ENCODE measurements at places on chromosomes 7 and 10.
A peak's percentile ranks its signal among the peaks of the same experiment; 100 is the strongest.

GRCh38 chr7:101728128-101728527 lies 89.3 kb upstream of the CUX1 start:
- H3K4me1 ChIP-seq = no peaks in the 10 kb centered on the region
- DNase-seq = no peak
- H3K27ac ChIP-seq = peak overlapping the region; percentile 20

DNA sequence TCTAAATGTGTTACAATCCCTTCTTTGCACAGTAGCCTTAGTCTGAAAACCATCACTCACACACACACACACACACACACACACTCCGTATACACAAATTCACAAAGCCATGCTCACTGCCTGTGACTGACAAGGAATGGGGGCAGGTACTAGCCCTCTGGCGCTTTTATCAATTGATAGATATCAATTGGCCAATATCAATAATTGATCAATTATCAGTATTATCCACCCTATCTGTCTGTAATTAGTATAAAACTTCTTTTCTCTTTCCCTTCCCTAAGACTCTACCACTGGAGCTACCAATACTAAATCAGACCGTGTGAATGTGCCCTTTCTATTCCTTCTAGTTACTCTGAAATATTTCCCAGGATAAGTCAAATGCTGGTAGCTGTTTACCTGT lies 2.1 kb downstream of the DENND11 start:
- no peaks in the 10 kb centered on the region for H3K36me3 ChIP-seq
- H3K27ac ChIP-seq = no peak overlapping the region
- peaks cover 34% of the 10 kb centered on the region for H3K4me1 ChIP-seq
- DNase-seq = no peak

DNA sequence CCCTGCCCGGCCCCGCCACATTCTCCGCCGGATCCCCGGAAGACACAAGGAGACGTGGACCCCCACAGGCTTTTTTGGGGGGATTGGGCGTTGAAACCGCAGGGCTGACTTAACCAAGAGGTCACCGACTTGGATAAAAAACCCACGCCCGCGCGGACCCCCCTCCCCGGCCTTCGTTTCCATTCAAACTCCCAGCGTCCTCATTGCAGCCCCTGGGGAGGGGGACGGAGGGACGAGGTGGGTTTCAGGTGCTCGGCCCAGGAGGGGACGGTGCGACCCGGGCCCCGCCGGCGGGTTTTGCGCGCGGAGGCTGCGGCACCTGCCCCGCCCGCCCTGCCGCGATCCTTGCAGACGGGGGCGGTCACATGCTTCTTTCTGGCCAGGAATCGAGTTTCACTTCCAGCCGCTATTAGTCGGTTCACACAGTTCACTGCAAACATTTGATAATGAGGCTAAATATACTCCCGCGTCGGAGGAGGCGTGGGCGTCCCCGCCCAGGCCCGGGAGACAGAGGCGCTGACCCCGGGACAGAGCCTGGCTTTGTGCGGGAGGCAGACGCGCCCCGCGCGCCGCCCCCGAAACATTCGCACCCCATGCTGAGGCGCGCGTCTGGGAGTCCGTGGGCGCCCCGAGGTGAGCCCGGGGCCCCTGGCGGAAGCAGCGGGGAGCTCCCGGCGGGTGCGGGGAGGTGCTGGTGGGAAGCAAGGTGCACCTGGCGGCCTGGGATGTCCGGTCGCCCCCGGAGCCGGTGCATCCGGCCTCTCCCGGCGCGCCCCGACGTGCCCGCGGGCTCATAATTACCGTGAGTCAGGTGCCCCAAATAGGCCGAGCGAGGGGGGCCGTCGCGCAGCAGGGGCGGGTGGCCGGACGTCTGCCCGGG lies 2.7 kb upstream of the PDGFA start:
- no peak overlapping the region for H3K27ac ChIP-seq
- H3K4me1 ChIP-seq = peaks cover 12% of the 10 kb centered on the region
- H3K4me3 ChIP-seq = peak overlapping the region; percentile 37
- DNase-seq = no peak
- H3K36me3 ChIP-seq = no peaks in the 10 kb centered on the region
- peaks cover 20% of the 10 kb centered on the region for H3K27me3 ChIP-seq

GRCh38 chr7:37062560-37062859 lies 338.2 kb upstream of the AOAH start:
- no peaks in the 10 kb centered on the region for H3K27me3 ChIP-seq
- H3K36me3 ChIP-seq = no peaks in the 10 kb centered on the region
- no peak overlapping the region for H3K4me3 ChIP-seq
- H3K4me1 ChIP-seq = no peaks in the 10 kb centered on the region
- no peak for DNase-seq

DNA sequence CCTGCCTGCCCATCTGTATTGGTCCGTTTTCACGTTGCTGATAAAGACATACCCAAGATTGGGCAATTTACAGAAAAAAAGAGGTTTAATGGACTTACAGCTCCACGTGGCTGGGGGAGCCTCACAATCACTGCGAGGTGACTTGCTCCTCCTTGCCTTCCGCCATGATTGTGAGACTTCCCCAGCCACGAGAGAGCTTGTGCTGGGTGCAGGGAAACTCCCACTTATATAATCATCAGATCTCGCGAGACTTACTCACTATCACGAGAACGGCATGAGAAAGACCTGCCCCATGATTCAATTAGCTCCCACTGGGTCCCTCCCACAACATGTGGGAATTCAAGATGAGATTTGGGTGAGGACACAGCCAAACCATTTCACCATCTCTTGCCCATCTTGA lies 111.8 kb downstream of the MYL10 start:
- H3K4me3 ChIP-seq = no peak overlapping the region
- H3K36me3 ChIP-seq = no peaks in the 10 kb centered on the region
- no peaks in the 10 kb centered on the region for H3K27me3 ChIP-seq
- no peak overlapping the region for H3K27ac ChIP-seq

DNA sequence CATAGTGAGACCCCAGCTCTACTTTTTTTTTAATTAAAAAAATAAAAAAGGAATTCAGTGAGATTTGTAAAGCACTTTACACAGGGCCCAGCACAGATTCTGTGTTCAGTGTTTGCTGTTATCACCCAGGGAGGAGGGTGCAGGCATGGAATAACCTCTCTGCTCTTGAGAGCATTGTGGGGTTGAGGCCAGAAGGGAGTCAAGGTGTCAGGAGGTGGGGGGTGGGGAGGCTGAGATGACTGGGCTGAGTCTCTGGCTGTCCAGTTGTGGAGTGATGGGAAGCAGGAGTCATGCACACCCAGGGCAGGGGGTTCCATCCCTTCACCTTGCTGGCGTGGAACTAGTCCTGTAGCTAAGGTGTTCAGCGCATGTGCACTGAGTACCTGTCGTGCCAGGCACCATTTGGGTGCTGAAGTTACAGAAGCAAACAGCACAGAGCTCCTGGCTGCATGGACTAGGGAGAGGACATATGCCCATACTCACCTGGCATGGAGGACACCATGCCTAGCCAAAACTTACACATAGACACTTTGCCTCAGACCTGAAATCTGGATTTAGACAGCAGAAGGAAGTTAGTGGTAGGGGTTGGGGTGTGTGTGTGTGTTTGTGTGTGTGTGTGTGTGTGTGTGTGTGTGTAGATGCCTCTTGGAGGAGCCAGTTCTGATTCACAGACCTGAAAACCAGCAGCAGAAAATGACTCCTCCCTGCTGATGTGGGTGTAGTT lies 69.2 kb upstream of the LRRC4 start:
- peaks cover 25% of the 10 kb centered on the region for H3K4me1 ChIP-seq
- H3K4me3 ChIP-seq = no peak overlapping the region
- DNase-seq = no peak
- no peak overlapping the region for H3K27ac ChIP-seq

- DNase-seq = no peak
- H3K36me3 ChIP-seq = no peaks in the 10 kb centered on the region
- no peak overlapping the region for H3K27ac ChIP-seq
- no peaks in the 10 kb centered on the region for H3K4me1 ChIP-seq
Measured at GRCh38 chr7:78438433-78438832, 639.9 kb downstream of the PHTF2 start.

GRCh38 chr7:127419196-127419595 lies 26.7 kb upstream of the ZNF800 start:
- H3K4me1 ChIP-seq = peaks cover 25% of the 10 kb centered on the region
- H3K27me3 ChIP-seq = no peaks in the 10 kb centered on the region

- H3K27ac ChIP-seq = no peak overlapping the region
- no peaks in the 10 kb centered on the region for H3K36me3 ChIP-seq
- H3K4me3 ChIP-seq = no peak overlapping the region
- no peak for DNase-seq
Measured at GRCh38 chr10:68428396-68429104, 21.5 kb upstream of the RUFY2 start.

GRCh38 chr7:55207436-55208125 lies 157.6 kb upstream of the LANCL2 start:
- H3K4me1 ChIP-seq = no peaks in the 10 kb centered on the region
- no peaks in the 10 kb centered on the region for H3K27me3 ChIP-seq
- H3K4me3 ChIP-seq = no peak overlapping the region
- no peak overlapping the region for H3K27ac ChIP-seq
- DNase-seq = no peak
- no peaks in the 10 kb centered on the region for H3K36me3 ChIP-seq

DNA sequence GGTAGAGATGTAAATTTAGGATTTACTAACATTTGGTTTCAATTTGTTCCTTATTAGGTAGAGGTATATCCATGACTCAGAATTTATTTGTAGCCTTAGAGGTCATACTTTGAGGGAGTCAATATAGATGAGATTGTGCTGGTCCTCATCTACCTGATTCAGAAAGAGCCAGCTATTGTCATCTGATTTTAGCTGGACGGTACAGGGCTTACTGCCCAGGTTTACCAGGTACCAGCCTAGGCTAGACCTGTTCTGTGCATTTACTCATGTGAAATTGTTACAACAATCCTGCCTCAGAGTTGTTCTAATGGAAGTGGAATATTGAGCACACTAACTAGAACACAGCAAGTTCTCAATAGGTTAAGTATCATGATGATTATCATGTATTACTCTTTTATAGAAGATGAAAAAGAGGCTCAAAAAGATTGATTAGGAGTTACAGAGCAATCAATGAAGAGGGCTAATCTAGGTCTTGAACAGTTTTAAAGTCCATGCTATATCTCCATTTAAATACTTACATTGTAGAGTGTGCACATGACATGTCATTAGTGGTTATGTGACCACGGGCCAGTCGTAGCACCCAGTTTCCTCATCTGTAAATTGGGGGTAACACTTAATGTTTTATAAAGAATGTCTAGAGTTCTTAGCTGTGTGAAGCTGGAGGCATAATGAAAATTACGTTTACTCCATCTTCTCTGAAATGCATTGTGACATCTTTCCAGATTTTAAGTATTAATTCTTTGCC lies 42.1 kb downstream of the TRIM24 start:
- H3K27me3 ChIP-seq = no peaks in the 10 kb centered on the region
- H3K27ac ChIP-seq = no peak overlapping the region
- H3K4me3 ChIP-seq = no peak overlapping the region
- H3K36me3 ChIP-seq = no peaks in the 10 kb centered on the region

DNA sequence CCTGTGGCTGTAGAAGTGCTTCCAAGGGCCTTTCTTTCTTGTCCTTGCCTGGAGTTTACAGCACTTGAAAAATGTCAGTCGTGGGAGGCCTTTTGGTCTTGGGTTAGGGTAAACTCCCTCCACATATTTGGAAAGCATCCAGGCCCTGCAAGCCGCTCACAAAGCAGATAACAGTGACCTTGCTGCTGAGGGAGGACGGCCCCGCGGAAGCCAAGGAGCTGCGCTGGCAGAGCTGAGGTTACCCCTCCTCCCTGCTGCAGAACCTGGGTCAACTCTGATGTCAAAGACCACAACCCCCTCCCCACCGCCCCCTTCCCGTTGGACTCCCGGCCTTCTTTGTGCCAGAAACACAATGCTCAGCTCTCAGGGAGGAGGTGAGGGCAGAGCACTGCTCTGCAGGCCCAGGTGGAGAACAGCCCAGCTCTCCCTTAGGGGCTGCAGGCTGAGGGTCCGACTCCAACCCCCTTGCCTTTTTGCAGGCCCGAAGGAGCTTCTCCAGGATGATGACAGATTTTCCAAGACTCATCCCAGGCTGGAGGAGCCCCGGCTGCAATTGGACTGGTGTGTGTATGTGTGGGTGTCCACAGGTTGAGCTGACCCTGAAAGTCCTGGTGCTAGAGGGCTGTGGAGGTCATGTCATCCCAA lies 957.6 kb upstream of the ZNF722 start:
- no peaks in the 10 kb centered on the region for H3K4me1 ChIP-seq
- H3K27me3 ChIP-seq = no peaks in the 10 kb centered on the region
- no peak for DNase-seq
- no peak overlapping the region for H3K4me3 ChIP-seq

DNA sequence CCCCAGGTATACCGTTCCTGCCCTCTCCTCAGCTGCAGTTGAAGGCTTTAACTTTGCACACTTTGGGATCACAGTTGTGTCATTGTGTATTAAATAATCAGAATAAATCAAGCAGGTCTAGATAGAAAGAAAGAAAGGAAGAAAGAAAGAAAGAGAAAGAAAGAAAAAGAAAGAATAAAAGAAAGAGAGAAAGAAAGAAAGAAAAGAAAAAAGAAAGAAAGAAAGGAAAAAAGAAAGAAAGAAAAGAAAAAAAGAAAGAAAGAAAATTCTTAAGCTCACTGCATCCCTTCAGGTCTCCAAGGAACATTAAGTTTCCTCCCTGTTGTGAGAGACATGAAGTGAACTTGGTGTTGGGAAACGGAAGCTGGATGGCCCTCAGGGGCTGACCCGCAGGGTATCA lies 17.2 kb upstream of the TRIM24 start:
- no peaks in the 10 kb centered on the region for H3K36me3 ChIP-seq
- H3K4me3 ChIP-seq = no peak overlapping the region
- no peaks in the 10 kb centered on the region for H3K27me3 ChIP-seq
- H3K27ac ChIP-seq = no peak overlapping the region
- DNase-seq = no peak

- no peak for DNase-seq
- H3K4me1 ChIP-seq = no peaks in the 10 kb centered on the region
- no peak overlapping the region for H3K4me3 ChIP-seq
- H3K27me3 ChIP-seq = no peaks in the 10 kb centered on the region
Measured at GRCh38 chr7:108385834-108386422, 70.3 kb downstream of the NRCAM start.

- no peaks in the 10 kb centered on the region for H3K36me3 ChIP-seq
- H3K27me3 ChIP-seq = no peaks in the 10 kb centered on the region
- no peak for DNase-seq
- H3K4me1 ChIP-seq = no peaks in the 10 kb centered on the region
Measured at GRCh38 chr10:111511751-111512150, 434.9 kb downstream of the ADRA2A start.

DNA sequence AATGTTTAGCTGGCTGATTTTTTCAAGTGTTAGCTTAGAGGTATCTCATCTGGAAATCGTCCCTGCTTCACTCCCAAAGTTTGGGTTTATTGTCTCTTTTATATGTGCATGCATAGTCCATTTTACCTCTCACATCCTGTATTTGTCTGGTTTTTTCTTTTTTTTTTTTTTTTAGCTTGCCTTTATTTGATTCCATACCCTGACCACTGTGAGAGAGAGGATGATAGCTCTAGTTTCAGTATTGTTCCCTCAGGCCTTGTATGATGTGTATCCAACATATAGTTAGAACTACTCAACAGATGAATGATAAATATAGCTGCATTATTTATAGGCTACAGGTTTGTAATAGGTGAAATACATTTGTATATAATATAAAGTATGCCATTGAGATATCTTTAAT lies 29.9 kb downstream of the PCGF5 start:
- peaks cover 33% of the 10 kb centered on the region for H3K36me3 ChIP-seq
- no peaks in the 10 kb centered on the region for H3K27me3 ChIP-seq
- no peak overlapping the region for H3K27ac ChIP-seq
- no peak for DNase-seq

Measured in CD8-positive, alpha-beta memory T cell (primary cell).